ENCODE measurements at places on chromosomes 4 and X.

DNA sequence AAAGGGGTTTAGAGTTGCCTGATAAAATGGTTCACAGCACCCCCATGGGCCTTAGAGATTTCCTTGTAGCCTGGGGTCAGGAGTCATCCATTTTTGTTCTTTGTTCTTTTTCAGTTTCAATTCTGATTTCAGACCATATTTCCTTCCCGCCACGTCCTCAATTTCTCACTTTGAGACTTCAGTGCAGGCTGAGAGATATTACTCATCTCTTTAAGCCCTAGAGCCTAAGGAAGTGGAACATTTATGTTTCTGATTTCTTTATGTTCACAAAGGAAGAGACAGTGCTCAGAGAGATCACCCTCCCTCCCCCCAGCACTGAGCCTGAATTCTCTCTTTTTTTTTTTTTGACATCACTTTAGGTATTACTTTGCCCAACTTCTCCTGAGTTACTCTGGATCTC lies 56.3 kb downstream of the MSN start:
- DNase-seq = no peak

GRCh38 chr4:8117278-8117682 lies 41.3 kb downstream of the ABLIM2 start:
- peak; percentile 92 for DNase-seq

GRCh38 chrX:13816643-13817627 lies at the start of gene GPM6B:
Gene GPM6B, minus strand, starts transcription at chrX:13817093. Its CDS starts 189 bp downstream, at chrX:13816904.
- DNase-seq = no peak

DNA sequence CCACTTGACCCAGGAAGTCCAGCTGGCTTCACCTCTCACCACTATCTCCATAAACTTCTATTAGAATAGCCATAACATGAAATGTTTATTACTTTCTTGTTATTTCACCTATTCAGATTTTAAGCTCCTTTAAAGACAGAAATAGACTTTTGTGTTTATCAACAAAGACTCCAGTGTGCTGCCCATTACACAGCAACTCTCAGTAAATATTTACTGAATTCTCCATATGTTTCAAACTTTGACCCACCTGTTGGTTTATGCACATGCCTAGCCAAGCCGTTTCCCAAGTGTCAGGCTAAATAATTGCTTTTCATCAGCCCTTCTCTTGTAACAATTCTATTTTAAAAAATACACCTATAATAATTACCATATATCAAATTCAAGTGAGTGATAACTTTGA lies 242.9 kb upstream of the NEIL3 start:
- no peak for DNase-seq

DNA sequence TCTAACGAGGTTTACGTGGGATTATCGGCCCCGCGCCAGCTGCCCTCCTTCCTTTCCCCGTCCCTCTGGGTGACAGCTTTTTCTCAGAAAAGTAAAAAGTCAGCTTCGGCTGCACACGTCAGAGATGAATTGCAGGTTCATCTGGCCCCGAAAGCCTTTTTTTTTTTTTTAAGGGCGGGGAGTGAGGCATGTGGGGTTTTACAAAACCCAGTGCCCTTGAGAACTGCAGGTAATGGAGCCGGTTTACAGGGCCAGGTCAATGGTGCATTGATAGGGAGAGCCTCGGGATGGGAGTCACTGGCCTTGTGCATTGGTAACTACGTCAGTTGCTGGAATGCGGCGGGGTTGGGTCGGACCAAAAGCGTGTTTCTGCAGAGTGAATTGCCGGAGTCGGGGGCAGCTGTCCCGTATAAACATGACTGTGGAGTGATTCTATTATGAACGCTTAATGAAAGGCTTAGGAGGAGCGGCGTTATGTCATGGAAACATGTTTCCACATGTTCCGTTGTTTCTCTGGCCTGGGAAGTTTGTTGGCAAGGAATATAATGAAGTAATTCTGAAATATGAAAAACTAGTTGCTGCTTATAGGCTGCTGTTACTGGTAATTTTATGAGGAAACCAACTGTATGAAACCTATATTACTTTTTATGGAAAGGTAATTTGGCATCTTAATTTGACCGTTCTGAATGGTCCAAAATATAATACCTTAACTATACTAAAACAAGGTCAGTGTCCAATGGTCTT lies 1.1 kb downstream of the HSPA4L start:
- DNase-seq = no peak

- no peak for DNase-seq
These were observed 9.7 kb downstream of the MTHFD2L start for GRCh38 chr4:74167585-74167984.

- no peak for DNase-seq
These were observed 10.0 kb downstream of the CSTF2 start for GRCh38 chrX:100830143-100830542.

GRCh38 chr4:68734095-68734494 lies 63.6 kb upstream of the UGT2B15 start:
- DNase-seq = no peak

DNA sequence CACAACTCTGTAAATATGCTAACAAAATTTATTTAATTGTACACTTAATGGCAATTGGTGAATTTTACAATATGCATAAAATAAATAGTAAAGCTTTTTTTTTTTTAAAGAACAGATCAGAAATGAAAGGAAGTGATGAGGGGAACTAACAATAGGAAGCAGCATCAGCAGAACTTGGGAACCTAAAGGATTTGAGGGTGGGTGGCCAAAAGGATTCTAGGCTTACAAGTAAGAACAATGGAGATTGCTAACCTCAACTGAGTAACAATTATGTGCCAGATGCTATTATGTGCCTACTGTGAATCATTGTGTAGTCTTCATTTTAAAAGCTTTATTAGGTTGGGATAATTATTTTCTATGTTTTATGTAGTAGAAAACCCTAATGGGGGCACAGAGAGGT lies 185.2 kb downstream of the LDB2 start:
- no peak for DNase-seq

- no peak for DNase-seq
These were observed 12.5 kb downstream of the KLHL15 start for GRCh38 chrX:24014388-24015018.

- DNase-seq = no peak
These were observed 2.0 kb downstream of the CHST7 start for GRCh38 chrX:46575586-46575985.

DNA sequence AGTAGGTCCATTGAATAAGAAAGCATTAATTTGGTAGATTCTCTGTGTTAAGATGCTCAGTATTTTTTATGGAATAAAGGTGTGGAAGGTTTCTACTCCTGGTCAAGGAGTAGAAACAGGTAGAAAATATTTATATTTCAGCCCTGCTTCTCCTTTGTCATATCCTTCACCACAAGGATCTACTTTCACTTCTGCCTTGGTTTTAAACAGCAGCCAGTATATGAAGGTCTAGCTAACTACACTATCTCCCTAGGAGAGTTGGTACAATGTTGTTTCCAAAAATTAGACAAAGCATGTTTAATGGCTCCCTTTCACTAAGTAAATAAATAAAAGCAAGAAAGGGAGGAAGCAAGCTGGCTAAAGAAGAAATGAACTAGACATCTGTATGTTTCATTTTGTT lies 44.6 kb upstream of the GYPA start:
- no peak for DNase-seq

- no peak for DNase-seq
These were observed 5.8 kb upstream of the CCNA2 start for GRCh38 chr4:121829511-121829910.

- DNase-seq = no peak
These were observed 5.9 kb downstream of the FAM53A start for GRCh38 chr4:1678244-1678643.

DNA sequence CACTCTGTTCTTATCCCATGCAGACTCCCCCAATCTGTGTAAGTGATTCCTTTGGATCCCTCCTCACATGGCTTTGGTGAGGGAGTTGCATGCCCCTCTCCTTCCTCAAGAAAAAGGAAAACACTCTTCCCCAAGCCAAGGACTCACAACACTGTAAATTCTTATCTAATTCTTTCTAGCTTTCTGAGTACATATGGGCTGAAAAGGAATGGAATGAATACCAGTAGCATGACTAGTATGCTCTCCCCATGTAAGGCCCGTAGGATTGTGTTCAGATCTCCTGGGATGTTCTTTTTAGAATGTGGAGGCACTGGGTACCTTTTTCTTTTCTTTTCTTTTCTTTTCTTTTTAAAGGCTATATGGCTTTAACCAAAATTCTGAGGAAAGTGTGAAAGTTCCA lies 17.0 kb upstream of the MAGED1 start:
- no peak for DNase-seq

GRCh38 chrX:65607070-65607742 lies 60.2 kb upstream of the MSN start:
- no peak for DNase-seq

DNA sequence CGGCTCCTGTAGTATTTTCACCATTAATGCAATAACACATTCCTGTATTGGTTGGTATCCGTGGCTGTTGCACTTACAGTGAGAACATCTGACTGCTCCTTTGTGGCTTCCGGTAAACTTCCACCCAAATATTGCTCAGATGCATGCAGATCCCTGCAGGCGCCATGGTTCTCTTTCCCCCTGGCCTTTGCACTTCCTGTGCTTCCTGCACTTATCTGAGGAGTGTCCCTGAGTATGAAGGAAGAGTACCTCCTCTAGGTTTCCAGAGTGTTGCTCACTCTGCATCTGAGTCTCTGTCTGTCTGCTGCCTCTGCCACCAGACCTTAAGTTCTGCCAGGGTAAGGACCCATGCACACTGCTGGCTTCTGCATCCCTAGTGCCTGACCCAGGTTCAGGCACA lies 117.2 kb upstream of the SLC34A2 start:
- no peak for DNase-seq

DNA sequence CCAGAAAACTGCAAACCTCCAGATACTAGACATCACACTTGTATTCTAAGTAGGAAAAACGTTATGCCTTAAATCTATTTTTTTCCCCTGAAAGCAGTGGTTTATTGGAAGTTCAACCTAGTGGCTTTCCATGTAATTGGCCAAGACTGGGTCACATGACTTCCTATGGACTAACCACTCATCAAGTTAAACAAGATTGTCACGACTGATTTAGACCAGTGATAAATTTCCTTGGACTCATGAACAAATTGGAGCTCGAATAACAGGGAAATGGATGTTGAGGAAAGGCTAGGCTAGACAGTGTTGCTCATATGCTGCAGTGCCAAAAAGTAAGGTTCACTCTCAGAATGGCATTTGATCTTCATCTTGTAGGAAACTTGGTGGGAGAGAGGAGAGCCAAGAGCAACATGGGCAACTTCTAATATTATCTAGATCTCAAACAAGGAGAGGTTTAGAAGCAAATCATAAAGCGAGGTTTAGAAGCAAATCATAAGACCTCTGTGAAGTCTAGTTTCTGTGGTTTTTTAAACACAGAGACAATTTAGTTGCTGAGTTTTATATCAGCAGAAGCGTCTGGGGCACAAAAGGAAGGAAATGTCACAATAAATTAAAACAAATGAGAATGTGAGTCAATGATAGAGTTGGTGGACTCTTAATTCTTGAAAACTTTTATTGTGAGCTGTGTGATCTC lies 165.6 kb upstream of the BOD1L1 start:
- no peak for DNase-seq

- DNase-seq = no peak
These were observed 247.3 kb downstream of the SLC7A11 start for GRCh38 chr4:137994853-137995252.

DNA sequence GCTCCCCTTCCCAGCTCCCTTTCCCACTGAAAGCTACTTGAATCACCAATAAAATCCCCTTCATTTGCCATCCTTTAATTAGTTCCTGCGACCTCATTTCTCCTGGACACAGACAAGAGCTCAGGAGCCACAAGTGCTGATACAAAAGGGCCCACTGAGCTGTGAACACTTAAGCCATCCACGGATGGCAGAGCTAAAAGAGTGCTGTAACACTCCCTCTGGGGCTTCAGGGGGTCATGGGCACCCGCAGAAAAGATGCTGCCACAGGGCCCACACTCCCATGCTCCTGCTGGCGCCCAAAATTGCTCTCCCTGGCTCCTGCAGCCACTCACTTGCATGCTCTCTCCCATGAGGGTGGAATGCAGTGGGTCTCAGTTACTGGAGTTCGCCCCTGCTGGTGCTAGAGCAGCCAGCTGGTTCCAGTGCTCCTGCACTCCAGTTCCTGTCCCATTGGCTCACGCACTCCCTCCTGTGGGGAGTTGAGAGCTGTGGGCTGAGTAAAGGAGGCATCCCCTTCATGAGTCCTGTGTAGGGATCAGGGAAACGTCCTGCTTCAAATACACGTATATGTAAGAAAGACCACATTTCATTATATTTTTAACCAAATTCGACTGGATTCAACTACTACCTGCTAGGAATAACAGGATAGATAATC lies 1291.0 kb downstream of the ARAP2 start:
- DNase-seq = no peak

- no peak for DNase-seq
These were observed 272.0 kb downstream of the DTHD1 start for GRCh38 chr4:36553453-36553852.

DNA sequence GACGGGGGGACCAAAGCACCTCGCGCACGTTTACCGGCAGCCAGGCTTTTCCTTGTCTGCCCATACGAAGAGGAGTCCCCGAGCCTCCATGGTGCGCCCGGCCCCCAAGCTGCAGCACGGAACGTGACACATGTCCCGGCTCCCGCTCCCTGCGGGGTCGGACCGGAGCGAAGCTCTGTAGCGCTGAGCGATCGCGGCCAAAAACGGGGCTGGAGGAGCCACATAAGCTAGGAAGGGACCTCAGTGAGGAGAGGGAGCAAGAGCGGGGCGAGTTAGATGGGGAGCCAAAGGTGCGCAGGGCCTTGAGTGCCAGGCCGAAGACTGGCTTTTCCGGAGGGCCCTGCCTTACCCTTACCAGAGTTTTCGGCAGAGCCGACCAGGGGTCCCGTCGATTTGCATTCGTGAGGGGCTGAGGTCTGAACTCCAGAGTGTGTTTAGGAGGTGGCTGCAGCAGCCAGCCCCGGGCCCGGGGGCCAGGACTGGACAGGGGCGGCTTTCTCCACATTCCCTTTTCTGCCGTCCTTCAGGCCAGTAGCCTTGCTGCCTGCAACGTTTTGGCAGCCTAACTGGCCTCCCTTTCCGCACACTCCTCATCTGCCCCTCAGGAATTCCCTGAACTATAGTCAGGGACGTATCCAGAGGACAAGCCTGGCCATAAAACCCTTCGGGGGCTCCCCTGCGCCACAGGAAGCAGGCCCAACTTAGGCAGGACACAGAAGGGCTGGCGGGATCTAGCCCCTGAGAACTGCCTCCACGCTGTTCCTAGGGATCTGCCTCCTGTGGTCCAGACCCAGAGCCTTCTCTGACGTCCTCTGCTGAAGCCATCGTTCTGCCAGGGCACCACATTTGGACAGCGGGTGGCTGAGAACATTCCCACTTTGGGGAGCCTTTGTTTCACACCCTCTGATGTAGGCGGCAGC lies 689 bp downstream of the SSR4 start:
- peak; percentile 57 for DNase-seq

- no peak for DNase-seq
These were observed 11.2 kb upstream of the GNRHR start for GRCh38 chr4:67765401-67765800.

- no peak for DNase-seq
These were observed 13.2 kb upstream of the SYTL5 start for GRCh38 chrX:37993176-37993575.
